ENCODE measurements at places on chromosomes 3 and 15. TPM values are rescaled to one million over a fixed set of nuclear protein-coding genes. Genes with fewer than 3 reads are reported as not detected.

The GOLGA8H gene
- not detected for total RNA-seq

The RTP4 gene
- total RNA-seq: not detected

The TPRG1 gene
- 1.3 TPM for total RNA-seq

DNA sequence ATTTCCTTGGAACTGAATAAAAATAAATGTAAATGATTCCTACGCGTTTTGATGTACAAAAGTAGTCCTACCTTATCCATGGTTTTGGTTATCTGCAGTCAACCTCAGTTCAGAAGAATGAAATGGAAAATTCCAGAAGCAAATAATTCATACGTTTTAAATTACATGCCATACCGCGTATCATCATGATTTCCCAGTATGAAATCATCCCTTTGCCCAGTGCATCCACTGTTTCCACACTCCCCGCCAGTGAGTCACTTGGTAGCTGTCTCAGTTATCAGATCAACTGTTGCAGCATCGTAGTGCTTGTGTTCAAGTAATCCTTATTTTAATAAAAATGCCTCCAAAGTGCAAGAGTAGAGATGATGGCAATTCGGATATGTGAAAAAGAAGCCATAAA, 9.1 kb upstream of the MFSD1 start:
- no peak for DNase-seq

The KBTBD12 gene
- total RNA-seq: not detected

DNA sequence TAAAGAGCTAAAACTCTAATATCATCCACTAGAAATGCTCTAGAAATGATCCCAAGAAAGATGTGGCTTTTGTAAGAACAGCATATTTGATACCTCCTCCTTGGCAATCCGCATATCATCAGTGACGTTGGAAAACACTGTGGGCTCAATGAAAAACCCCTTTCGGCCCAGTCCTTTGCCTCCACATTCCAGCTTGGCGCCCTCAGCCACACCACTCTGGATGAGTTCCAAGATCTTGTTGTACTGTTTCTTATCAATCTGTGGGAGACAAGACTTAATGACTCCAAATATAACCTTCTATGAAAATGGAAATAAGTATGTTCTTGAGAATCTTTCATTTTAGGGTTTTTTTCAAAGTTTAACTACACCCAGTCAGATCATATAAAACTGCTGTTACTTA, 103.6 kb downstream of the ALDH1A2 start:
- DNase-seq: no peak

- DNase-seq: no peak
Observed at GRCh38 chr15:88703533-88703932, 64.7 kb downstream of the ISG20 start.

- no peak for DNase-seq
Observed at GRCh38 chr15:68793776-68794175, 26.9 kb downstream of the ANP32A start.

DNA sequence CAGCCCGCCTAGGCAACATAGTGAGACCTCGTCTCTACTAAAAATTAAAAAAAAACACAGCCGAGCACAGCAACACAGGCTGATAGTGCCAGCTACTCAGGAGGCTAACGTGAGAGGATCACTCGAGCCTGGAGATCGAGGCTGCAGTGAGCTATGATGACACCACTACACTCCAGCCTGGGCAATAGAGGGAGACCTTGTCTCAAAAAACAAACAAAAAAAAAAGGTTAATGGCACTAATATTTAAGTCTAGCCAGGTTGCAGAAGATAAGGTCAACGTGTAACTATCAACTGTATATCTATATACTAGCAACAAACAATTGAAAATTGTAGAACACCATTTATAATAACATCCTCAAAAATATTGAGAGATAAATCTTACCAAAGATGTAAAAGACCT, 75.1 kb downstream of the MYO9A start:
- DNase-seq: no peak

- DNase-seq: no peak
Observed at GRCh38 chr15:68228971-68229385, 550 bp downstream of the CLN6 start.

DNA sequence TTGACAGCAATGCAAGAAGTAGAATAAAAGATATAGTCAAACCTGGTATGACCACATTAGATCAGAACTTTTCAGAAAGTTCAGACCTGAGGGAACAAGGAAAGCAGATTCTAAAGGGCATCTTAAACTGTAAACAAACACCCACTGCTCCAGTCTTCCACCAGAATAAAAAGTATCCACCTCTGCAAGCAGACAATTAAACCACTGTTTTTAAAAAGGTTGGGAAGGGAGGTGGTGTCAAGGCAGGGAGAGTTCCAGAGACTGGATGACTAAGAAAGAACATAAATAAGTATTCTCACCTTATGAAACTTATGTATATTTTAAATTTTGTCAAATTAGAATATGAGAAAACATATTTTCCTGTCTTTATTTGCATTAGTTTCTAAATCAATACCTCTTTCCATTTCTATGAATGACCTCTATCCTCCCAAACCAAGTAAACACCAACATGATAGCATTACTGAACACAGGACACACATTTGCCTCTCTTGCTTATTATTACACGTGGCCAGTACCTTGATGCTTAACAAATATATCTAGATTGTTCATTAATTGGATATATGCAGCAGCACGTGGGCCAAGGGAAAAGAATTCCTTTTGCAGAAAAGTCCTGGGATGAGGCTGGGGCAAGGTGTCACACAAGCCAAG, 31.6 kb downstream of the PIK3CB start:
- DNase-seq: no peak

DNA sequence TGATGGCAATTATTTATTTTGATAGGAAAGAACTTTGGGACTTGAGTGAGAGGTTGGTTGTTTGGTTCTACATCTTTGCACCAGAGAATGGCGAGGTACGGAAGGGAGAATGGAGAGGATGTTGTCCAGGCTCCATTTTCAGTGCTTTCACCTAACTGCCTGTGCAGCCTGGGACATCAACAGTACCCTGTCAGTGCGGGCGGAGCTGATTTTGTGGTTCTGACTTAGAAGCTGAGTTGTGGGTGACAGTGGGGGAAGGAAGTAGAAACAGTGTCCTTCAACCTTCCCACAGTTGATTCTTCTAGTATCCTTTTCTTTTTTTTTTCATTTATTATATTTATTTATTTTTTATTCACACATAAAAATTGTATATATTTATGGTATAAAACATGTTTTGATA, 95.3 kb downstream of the TIGIT start:
- DNase-seq: no peak

DNA sequence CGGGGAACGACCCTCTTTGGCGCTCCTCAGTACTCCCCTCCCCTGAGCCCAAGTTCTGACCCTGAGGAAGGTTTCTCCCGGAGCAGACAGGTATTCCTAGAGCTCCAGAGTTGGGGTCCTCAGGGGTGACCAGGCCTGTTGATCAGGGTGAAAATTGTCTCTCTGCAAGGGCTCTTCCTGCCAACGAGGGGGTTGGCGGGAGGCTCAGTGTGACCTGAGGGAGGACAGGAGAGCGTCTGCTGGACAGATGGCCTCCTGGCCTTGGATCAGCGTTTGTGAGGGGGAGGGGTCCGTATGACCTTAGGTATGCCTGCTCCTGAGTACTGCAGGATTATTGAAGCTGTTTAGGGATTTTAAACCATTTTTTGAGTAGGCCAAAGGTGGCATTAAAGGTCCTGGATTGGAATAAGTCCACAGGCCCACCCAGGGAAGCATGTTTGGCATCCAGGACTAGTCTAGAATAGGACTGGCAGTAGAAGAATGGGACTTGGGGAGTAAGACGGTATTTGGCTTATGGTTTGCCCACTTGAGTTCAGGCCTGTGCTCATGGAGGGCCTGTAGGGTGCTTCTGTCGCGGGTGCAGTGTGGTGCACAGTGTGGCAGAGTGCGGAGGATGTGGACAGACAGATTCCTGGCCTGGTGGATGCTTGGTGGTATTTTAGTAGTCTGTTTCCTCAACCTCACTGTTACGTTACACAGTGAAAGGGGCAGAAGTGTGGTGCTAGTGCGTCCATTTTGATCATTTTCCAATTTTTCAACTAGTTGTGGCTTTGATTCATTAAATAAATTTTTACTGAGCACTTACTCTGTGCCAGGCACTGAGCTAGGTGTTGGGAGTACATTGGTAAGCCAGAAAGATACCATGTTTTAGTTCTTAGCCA, 959 bp downstream of the ZNF592 start:
- DNase-seq: peak; percentile 66

DNA sequence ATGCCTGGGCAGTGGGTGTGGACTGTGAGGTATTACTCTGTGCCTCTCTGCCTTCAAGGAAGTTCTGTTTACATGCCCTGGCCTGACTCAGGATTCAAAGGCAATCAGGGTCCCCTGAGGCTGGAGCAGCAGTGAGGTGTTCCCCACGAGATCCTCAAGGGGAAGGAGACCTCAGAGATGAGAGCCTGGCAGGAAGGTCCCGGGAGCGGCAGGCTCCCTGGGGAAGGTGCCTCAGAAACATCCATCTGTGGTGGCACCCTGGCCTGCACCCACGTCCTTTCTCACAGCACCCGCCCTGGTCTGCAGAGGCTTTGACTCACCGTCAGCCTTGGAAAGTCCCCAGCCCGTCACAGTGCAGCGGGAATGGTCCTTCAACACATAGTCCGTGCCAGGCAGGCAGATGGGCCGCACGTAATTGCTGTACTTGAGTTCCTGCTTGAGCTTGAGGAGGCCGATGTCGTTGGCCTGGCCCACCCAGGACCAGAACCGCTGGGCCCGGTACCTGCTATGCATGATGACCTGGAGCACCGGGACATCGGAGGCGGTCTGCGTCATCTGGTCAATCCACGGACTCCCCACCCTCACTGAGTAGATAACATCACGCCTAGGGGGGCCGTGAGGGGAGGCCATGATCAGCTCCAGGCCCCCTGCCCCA, 3.6 kb downstream of the PRSS50 start:
- DNase-seq: no peak

The CCK gene
- total RNA-seq: not detected

The RASGRF1 gene
- 0.32 TPM for total RNA-seq

The SOX2 gene
- total RNA-seq: 23.5 TPM

GRCh38 chr3:172103724-172104123, 64.3 kb downstream of the FNDC3B start:
- no peak for DNase-seq

GRCh38 chr15:33458421-33458820, 147.7 kb downstream of the RYR3 start:
- no peak for DNase-seq

DNA sequence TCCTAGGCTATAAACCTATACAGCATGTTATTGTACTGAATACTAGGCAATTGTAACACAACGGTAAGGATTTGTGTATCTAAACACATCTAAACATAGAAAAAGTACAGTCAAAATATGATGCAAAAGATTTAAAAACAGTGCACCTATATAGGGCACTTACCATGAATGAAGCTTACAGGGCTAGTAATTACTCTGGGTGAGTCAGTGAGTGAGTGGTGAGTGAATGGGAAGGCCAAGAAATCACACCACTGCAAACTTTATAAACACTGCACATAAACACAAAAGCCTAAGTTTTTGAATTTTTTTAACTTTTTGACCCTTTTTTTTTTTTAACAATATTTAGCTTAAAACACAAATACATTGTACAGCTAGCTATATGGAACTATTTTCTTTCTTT, 204.7 kb upstream of the CTNNB1 start:
- no peak for DNase-seq

DNA sequence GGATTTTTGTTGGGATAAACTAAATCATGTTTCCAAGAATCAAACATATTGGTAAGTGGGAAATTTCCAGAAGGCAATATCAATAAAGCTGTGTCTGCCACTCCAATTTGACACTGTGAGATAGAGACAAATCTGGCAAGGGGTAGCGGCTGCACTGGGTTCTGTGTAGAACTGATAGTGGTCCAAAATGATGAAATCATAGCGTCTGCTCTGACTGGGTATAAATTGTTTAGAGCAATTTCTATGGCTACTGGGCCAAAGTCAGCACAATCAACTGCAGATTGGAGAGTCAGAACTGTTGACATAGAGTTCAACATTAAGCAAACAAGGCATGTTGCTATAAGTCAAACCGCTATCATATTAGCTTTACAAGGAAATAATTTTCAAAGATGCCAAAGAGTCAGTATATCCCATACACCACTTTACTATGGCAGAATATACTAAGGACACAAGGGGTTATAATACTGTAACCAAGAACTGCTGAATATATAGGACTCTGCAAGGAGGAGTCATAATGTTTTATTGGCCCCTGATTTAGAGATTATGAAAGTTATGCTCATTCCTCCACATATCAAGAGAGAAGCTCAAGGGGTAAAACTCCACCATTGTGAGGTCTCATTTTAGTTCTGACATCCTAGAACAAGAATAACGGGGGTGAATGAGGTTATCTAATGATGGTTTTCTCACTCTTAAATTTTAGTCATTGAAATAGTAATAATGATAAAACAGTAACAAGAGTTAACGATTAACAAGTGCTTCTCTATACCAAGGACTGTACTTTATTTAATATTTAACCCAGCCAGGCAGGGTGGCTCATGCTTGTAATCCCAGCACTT, 309.7 kb upstream of the GADL1 start:
- DNase-seq: no peak

The MST1R gene
- total RNA-seq: 8.6 TPM

- DNase-seq: no peak
Observed at GRCh38 chr3:77945320-77945719, 905.4 kb downstream of the ROBO2 start.

DNA sequence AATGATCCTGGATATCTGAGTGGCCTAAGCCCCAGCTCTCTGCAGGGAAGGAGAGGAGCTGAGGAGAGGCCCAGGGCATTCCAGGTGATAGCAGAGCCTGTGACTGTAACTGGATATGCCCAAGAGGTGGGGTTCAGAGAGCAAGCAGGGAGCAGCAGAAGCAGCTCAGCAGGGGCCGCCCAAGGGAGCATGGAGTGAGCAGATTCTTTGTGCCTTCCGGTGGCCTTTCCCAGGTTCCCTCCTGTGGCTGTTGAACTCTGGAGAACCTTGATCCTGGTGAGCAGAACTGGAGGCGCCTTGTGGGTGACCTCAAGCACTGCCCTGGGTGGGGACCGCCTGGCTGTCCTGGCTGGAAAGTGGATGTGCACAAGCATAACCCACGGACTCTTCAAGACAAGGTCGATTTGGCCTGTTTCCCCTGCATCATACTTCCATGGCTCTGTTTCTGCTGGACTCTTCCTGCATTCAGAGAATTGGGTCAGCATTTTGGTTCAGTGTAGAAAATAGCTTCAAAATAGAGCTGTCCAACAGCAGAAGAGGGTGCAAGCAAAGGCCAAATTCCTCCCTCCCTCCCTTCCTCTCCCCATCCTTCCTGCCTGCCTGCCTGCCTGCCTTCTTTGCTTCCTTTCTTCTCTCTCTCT, 76.1 kb downstream of the ARNT2 start:
- no peak for DNase-seq

DNA sequence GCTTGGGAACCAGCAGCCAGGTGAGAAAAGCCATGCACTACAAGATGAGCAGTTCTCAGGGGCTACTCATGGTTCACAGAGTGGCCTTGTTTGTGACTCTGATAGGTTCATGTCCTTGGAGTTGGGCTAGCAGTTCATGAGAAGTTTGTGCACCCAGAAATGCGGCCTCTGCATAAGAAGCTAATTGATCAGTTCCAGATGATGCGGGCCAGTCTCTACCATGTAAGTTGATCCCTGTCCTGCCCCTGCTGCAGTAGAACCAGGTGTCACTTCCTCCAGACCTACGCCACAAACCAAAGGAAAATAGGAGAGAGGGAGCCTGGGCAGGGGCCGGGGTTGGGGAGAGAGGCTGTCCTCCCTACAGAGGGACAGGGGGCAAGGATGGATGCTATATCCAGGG, 27.2 kb upstream of the MANF start:
- DNase-seq: no peak

The PRR20G gene
- not detected for total RNA-seq
